ENCODE measurements at places on chromosomes 5 and 9. TPM values are rescaled to one million over a fixed set of nuclear protein-coding genes. Genes with fewer than 3 reads are reported as not detected.

The OTULINL gene
- total RNA-seq: 7.2 TPM

The SPINK7 gene
- total RNA-seq: not detected

The CCDC187 gene
- total RNA-seq: not detected

The SHISAL2B gene
- total RNA-seq: not detected

DNA sequence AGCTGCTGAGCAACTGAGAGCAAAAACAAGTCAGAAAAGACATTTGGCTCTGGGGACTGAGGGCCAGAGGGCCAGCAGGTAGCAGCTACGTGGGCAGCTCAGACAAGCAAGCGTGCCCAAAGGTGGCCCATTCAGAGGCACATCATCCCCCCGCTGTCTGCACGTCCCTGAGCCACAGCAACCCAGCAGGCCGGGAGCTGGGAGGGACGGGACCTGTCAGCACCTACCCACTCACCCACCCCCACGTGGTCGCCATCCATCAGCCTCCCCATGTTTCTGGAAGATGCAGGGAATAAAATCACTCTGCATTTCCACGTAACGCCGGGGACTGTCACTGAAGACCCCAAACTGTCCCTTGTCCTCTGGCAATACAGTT lies 167.8 kb downstream of the COL23A1 start:
- no peak for DNase-seq

DNA sequence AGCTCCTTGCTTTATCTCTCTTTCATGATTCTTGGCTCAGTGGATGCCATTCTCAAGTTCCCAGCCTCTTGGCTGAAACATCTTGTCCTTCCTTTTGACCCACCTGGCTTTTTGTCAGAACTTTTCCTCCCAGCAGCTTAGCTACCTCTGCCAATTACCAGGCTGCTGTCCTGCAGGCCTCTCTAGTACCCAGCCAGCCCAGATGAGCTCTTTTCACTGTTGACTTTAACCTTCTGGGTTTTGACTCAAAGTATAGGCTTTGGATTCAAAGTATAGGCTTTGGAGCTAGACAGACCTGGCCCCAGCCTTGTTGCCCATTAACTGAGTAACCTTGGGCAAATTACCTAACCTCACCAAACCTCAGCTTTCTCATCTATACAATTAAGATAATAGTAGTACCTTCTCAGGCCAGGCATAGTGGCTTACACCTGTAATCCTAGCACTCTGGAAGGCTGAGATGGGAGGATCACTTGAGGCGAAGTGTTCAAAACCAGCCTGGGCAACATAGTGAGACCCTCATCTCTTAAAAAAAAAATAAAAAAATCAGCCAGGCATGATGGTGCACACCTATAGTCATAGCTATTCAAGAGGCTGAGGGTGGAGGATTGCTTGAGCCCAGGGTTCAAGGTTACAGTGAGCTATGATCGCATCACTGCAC lies 6.6 kb upstream of the TMEFF1 start:
- DNase-seq: no peak

DNA sequence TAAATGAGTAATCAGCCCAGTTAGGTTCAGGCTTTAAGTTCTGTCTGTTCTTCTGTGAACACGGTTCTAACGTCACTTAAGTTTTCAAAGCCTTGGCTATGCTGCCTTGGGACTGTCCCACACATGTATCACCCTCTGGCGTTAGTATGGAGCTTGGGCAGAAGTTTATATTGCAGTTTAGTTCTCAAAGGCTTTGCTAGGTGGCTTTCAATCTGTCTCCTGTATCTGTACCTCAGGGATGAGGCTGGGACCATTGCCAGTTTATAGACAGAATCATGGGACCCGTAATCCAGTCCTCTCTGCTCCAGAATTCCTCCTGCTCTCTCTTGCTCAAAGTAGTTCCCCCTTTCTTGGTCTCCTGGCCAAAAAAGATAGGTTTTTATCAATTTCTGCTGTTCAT lies 12.1 kb downstream of the C9orf40 start:
- DNase-seq: no peak

DNA sequence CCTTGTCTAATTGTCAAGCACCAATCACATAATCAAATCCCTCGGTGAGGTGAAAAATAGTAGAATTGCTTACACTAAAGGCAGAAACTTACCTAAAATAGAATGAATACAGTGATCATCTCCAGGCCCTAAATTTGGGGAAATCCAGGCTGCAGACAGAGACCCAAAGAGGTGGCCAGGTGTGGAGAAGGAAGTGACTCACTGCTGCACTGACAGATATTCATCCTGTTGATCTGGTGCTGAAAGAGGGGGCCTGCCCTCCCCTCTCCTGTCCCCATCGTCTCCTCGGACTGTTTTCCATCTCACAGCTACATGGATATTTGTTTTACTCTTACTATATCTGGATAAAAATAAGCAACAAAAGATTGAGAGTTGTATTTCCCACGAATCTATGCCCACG lies 15.9 kb downstream of the OR2Y1 start:
- no peak for DNase-seq

DNA sequence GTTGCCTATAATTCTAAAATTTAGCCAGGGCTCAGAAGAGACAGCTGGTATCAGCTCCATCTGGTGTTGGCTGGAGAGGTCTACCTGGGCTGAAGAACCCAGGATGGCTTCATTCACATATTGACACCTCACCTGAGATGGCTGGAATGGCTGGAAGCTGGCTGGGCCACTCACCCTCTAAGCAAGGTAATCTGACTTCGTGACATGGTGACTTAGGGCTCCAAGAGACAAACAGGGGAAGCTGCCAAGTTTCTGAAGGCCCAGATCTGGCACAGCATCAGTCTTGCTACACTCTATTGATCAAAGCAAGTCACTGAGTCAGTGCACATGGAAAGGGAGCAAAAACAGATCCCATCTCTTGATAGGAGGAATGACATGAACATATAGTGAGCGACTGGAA lies 102.3 kb downstream of the EPB41L4A start:
- no peak for DNase-seq

DNA sequence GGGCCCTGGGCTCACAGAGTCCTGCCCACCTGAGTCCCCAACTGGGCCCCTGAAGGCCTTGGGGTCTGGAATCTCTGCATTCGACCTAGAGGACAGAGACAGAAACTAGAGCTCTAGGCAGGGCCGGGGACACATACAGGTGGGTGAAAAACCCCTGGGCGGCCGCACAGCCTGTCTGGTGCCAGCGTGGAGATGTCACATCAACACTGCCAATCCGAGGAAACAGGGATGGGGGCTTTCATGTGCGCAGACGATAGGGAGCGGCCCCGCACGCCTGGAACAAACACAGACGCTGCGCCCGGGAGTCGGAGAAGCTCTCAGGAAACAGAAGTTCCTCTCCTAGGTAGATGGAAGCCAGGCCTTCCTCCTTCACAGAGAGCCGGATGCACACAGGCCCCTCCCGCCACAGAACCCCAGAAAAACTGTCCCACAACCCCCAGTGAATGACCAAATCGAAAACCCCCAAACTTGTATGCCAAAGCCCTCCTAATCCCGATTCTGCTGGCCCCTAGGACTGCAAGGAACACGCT lies 1.8 kb downstream of the GRM6 start:
- no peak for DNase-seq

DNA sequence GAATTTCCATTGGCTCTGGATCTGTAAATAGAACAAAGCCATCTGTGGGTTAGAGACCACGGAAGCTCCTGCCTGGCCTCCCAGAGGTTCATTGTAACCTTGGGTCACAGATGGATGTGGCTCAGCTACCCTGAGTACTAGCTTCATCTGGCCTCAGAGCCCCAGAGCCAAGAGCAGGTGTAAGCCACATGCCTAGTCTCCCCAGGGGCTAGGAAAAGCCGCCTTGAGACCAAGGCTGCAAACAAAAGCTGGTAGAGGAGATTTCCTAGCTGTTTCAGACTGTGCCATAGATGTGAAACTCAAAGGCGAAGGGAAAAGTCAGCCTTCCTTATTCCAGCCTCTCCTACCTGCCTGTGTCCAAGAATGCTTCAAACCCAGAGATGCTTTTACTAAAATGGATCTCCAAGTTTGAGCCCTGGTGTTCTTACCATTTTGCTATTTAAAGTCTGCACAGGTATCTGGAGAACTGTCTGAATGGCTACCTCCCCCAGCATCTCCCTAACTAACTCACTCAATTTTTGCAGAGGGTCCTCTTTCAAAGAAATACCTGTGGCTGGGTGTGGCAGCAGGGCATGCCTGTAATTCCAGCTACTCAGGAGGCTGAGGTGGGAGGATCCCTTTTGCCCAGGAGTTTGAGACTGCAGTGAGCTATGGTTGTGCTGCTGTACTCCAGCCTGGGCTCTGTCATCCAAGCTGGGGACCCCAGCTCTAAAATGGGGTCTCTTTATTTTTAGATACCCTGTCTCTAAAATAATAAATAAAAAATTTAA lies 42.3 kb upstream of the MAP1B start:
- no peak for DNase-seq

- no peak for DNase-seq
Measured at GRCh38 chr9:129171993-129172751, 5.9 kb downstream of the IER5L start.

DNA sequence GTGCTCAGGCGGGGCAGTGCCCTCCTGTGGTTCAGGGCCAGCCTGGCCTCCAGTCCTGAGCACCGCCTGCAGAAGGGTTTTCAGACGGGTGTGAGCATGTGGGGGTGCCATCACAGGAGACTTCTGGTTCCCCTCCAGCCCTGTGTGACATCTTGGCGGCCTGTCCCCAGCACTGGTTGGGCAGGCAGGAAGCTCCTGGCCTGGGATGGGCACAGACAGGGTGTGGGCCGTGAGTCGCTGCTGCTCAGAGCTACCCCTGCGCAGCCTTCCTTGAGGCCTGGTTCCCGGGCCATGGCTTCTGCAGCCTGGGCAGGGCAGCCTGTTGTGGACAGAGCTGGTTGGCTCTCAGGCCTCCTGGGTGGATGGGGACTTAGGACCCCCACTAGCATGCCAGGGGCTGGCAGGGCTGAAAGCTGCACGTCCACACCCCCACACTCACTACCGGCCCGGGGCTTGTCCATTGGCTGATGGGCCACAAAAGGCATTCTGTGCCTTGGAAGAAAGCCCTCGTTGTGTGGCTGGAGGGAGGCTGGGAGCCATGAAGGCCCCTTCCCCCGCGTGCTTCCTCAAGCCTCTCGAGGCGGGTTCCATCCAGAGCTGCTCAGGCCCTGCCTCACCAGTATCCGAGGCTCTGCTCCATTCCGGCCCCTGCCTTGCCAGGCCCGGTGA lies 58.7 kb downstream of the RXRA start:
- no peak for DNase-seq

Data from breast epithelium (tissue), 4 donors.